MCF 10A (cell line): ENCODE measurements at places on chromosomes 7 and 10.

- DNase-seq, result no peak
Measured at GRCh38 chr7:8154272-8154671, 107.7 kb downstream of the ICA1 start.

DNA sequence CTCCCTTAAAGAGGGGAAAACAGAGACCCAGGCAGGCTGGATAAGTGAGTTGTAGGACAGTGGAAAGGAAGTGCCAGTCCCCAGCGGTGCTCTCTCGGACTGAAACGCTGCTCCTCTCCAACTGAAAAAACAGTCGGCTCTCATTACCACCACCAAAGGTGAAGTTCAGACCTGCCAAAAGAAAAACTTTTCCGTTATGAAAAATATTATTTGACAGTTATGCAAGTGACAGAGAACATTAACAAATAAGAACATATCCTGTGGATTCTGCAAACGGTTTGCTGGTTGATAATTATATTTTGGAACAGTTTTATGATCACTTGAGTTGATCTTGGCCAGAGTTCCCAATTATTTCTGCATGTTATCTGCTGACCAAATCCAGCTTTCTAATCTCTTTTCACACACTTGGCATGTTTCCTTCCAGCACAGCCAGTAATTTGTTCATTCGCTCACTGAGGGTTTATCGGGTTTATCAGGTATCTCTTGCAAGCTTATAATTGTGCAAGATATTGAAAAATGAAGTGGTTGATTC is 82.6 kb downstream of the PTPRE start:
- DNase-seq, result no peak

DNA sequence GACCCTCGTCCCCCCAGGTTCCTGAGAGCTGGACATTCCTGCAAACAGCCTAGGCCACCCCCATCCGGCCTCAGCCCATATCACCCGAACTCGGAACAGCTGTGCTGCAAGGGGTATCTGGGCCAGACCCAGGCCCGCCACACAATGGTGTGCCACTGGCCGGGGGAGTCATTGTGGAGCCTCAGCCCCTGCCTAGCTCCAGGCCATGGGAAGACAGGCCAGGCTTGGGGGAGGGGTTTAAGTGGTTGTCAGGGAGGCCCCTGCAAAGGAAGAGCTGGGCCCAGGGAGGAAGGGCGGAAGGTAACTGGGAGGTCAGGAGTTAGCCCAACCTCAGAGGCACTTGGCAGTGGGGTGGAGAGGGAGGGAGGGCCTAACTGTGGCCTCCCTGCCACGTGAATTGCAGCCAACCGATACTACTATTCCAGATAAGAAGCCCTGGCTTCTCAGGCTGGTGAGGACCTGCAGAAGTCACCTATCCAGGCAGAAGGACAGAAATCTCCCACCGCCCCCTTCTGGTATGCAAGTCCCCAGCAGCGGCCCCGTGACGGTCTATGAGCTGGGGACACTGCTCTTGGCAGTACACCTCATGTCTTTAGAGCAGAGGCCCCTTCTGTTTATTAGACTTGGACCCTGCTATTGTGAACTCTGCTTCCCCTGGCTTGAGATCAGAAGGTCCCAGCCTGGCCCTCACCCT is 26.8 kb downstream of the VSIR start:
- DNase-seq, result no peak

- DNase-seq, result peak; percentile 61
Measured at GRCh38 chr7:25389489-25390106, 161.3 kb upstream of the NPVF start.

DNA sequence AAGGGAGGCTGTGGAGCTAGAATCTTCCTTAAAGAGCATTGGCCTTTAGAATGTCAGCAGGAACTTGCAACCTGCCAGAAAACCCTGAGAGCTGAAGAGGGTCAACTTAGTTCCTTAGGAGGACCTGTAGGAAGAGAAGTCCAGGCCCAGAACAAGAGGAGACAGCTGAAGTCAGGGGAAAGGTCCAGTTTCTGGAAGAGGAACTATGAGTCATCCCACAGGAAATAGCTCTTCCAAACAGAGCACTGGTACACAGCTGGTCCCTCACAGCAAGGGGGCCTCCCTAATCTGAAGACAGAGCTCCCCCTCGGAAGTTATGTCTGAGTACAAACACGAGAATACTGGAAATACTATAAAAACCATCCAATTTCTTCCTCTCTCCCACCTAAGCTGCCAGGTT is 98.9 kb downstream of the HERPUD2 start:
- peak; percentile 11 for DNase-seq

DNA sequence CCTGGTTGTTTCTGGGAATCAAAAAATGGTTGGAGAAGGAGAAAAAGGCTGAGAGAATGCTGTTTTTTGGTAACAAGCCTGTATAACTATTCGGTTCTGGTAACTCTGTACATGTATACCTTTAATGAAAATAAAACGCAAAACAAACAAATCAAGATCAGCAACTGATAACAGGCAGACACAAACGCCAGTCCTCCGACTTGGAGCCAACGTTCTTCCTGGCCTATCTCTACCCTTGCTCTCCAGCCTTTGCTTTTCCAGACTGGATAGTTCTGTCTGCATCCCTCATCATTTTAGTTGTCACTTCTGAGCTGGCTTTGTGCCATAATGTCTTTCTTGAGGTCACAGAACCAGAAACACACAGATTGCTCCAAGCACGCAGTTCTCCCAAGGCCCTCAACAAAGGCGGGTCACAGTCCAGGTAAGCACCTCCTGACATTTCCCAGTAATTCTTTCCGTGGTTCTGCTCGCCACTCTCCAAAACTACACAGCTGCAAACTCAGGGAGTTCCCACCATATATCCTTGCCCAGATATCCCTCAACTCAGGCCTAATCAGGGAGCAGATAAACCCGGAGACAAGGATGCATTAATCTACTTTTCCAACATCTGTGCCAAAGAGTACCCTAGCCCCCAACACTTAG is 20.2 kb downstream of the HIP1 start:
- DNase-seq, result no peak
